ENCODE measurements at places on chromosomes 1 and 21.

- no peak for DNase-seq
These were observed 16.1 kb downstream of the SLC30A7 start for GRCh38 chr1:100912019-100912418.

- no peak for DNase-seq
These were observed 20.0 kb upstream of the LYPLAL1 start for GRCh38 chr1:219153723-219154122.

- no peak for DNase-seq
These were observed 22.3 kb downstream of the CD34 start for GRCh38 chr1:207888652-207889051.

GRCh38 chr1:60973668-60974067, 108.7 kb upstream of the NFIA start:
- DNase-seq, result no peak

- no peak for DNase-seq
These were observed 13.2 kb upstream of the HMGCL start for GRCh38 chr1:23838401-23838866.

- no peak for DNase-seq
These were observed 281.4 kb downstream of the HHIPL2 start for GRCh38 chr1:222266223-222267196.

- no peak for DNase-seq
These were observed 38.5 kb upstream of the PDE9A start for GRCh38 chr21:42614811-42615351.

GRCh38 chr1:28928314-28928941, 14.1 kb downstream of the EPB41 start:
- no peak for DNase-seq

DNA sequence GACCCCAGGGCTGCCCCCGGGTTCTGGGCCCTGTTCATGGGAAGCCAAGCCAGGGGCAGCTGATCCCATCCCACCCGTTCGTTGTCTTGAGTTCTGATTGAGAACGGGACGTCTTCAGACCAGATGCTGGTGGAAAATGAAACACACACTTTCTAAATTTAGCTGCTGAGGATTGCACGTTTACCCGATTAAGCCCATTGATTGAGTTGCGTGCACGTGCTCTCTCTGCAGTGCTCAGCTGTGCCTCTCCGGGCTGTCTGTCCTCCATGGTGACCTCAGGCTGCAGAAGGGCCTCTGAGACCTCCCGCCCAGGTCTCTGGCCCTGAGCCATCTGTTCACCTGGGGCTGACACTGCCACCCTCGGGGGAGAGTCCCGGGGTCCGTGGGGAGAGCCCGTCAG, 27.0 kb upstream of the PEX10 start:
- DNase-seq, result no peak
